ENCODE measurements at places on chromosomes 5 and 9.

DNA sequence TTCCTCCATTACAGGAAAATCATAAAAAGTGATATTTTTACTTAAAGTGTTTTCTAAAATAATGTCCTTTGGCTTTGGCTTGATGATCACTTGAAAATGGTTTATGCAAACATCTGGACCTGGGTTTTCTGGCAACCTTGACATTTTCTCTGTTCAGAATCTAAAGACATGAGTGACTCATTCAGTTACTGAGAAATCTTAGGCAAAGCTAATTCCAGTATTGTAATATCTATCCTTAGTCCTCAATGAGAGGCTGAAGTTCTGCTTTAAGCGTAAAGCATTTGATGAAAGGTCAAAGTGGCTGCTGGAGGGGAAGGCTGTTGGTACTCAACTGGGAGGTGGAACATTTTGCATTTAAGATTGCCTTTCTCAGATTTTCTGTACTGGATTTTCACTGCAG lies 2.3 kb downstream of the MAN2A1 start:
- no peak for DNase-seq

- DNase-seq, result no peak
Observed at GRCh38 chr5:152332716-152333460, 72.2 kb downstream of the NMUR2 start.

- DNase-seq, result no peak
Observed at GRCh38 chr9:127084076-127085039, 38.1 kb downstream of the ANGPTL2 start.

- no peak for DNase-seq
Observed at GRCh38 chr9:127262602-127263001, 2.0 kb upstream of the GARNL3 start.

DNA sequence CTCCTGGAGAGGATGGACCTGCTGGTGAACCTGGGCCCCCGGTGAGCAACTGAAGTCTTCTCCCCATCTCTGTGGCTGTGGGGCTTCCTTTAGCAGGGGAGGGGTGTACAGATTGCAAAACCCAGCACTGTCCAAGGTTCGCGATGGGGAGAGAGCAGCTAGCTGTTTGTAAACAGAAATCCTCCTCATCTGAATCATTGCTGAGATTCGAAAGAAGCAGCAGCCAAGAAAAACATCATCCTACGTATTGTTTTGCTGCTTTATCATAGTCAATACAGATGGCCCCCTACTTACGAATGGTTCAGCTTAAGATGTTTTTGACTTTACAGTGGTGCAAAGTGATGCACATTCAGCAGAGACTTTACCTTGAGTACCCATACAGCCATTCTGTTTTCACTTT lies 80.0 kb upstream of the TGFBR1 start:
- DNase-seq, result no peak

DNA sequence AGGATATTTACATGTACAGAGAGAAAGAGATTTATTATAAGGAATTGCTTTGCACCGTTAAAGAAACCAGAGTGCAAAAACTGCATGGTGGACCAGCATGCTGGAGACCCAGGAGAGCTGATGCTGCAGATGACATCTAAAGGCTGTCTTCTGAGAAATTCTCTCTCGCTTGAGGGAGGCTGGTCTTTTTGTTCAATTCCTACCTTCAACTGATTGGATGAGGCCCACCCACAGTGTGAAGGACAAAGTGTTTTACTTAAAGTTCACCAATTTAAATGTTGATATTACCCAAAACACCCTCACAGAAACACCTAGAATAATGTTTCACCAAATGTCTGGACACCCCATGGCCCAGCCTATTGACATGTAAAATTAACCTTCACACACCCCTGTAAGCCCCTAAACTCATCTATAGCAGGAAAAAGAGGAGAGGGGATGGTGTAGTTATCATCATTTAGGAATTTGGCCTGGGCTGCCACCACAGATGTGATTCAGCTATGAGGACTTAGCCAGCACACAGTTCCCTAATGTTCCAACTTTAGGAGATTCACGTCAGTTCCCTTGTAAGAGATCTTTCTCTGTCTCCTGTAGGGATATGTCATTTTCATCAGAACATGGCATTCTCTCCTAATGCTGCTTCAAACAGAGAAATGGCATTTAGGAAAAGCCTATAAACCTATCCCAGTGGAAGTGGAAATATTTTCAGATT lies 358.2 kb upstream of the TLE4 start:
- DNase-seq, result no peak

DNA sequence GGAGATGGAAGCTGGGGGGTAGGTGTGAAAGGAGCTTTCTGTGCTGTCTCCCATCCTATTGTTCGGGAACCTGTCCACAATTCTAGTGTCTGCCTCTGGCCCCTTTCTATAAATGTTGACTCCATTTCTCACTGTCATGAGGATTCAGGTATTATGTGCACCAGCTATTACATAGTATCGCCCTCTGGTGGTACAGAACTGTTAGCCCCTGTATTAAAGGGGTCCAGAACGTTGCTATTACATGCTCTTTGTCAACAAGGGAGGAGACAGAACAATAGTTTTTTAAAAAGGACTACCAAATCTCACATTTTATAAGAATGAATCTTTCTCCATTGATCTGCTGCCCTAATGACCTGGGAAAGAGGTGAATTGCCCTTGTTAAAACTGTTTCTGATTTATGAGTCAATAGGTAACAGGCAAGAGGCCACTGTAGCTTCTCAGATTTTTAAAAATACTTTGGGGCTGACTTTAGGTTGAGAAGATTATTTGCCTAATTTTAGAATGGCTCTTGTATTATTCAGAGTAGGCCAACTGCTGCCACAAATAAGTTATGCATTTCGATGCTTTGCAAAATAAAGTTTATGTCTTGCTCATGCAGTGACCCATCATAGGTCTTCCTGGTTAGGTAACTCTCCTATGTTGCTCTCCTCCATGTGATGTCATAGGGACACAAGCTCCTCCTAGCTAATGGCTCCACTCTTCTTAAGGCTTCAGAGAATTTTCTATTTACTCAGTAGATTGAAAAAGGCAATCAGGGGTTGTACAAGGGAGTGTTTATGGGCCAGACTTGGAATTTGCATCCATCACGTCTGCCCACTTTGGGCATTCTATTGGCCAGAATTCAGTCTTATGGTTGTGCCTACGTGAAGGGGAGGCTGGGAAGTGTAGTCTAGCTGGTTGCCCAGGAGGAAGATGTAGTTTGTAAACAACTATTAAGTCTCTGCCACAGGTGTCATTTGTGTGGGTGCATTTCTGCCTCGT lies 20.8 kb downstream of the DCANP1 start:
- DNase-seq, result no peak

GRCh38 chr5:76622076-76622475 lies 1.1 kb downstream of the F2RL2 start:
- no peak for DNase-seq

GRCh38 chr5:83726912-83727311 lies 6.3 kb upstream of the HAPLN1 start:
- DNase-seq, result no peak

DNA sequence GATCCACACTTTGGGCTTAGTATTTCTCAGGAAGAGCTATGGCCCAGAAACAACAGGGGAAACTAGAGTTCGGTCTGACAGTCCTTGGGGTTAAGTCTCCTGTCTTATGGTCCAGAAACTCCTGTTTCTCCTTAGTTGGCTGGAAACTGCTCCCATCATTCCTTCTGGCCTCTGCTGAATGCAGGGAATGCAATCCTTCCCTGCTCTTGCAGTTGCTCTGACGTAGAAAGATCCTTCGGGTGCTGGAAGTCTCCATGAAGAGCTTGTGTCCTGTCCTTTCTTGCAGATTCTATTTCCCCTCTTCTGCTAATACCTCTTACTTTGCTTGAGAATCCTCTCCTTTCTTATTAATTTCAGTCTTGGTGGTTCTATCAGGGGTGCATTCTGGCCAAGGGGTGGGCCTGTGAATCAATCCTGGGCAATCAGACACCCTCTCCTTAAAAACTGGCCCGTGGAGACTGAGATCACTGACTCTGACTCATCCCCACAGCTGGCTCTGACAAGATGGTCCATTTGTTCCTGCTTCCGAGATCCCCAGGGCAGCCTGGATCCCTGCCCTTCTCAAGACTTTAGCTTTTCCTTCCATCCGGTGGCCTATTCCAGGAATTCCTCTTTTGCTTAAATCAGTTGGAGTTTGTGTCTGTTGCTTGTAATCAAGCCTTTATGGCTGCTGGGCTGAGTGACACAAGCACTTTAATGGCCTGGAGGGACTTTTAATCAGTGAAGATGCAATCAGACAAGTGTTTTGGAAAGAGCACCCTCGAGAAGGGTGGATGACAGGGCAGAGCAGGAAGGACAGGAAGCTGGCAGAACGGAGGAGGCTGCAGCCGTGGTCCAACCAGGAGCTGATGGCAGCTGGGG lies 23.7 kb downstream of the PTGS1 start:
- no peak for DNase-seq

- DNase-seq, result no peak
Observed at GRCh38 chr9:124939944-124940343, 939 bp downstream of the GOLGA1 start.

DNA sequence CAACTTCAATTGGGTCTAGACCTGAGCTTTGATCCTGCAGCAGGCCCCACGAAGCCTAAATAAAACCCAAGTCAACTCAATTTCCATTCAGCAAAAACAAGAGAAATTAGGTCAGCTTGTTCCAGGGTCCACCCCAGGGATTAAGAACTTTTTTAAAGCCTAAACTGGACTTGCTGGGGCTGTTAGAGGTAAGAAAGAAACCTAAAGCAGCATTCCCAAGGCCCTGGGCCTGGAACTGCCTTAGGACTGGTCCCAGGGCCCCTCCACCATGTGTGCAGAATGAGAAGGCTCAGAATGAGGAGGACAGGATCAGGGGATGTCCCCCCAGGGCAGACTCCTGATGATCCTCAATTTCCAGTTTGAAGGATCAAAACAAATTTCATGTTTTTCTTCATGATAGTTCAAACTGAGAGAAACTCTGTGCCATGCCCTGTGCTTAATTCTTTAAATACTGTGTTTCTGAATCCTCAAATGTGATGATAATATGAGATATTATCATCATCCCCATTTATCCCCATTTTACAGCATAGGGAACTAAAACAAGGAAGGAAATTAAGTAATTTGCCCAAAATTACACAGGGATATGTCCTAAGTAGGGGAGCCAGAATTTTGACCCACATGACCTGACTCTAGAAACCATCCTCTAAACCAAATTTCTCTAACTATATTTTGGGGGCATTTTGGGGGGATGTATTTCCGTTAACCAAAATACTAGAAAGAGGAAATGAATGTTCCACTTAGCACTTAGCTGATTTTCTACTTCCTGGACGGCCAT lies 64.5 kb downstream of the DENND1A start:
- DNase-seq, result no peak

GRCh38 chr9:128972956-128973355 lies 25.5 kb downstream of the NUP188 start:
- no peak for DNase-seq

DNA sequence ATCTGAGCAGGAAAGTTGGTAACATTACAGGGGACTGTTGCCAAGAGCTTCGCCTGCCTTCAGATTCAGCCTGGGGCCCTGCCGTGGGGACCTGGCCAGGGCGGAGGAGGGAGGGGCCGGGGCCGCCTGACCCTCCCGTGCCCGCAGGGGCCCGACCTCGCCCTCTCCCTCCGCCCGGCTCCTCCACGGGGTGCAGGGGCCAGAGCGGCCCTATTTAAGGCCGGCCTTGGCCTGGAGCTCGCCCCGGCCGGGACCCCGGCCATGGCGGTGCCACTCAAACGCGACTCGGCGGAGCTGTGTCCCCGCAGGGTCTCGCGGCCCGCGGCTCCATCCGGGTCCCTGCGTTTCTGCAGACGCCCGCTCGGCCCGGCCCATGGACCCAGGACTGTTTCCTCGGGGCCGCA lies 757 bp downstream of the TMEM250 start:
- DNase-seq, result no peak

- DNase-seq, result no peak
Observed at GRCh38 chr5:16600946-16601345, 15.9 kb downstream of the RETREG1 start.

GRCh38 chr9:8101607-8102006 lies 302.0 kb upstream of the DMAC1 start:
- DNase-seq, result no peak

DNA sequence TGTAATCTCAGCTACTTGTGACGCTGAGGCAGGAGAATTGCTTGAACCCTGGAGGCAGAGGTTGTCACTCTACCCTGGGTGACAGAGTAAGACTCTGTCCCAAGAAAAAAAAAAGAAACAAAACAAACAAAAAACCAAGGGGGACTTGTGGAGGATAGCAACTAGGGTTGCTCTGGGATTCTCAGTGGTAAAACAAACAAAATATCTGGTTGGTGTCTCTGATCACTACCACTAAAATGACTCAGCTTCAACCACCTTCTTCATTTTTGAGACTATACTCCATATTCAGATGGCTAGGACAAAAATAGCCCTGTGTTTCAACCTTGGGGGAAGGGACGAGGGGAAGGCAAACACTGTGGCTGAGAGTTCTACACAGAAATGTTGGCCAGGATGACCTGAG lies 110.3 kb downstream of the ARRDC3 start:
- no peak for DNase-seq

DNA sequence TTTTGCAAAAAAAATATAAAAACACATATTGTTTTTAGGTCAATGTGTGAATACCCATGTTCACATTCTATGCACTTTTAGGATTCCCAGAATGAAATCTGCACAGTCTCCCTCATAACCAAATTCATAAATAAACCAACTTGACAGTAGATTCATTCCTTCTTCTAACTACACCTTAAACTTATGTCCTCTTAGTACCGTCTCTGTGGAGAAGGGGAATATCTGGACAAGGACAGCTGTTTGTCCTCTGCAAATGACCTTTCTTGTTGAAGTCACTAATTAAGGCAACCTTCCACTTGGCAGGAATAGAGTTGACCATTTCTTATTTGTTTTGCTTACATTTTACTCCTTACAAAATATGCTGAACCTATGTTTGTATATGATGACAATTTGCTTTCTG lies 71.1 kb downstream of the FBN2 start:
- no peak for DNase-seq

GRCh38 chr5:151721812-151722391 lies 35.2 kb upstream of the SPARC start:
- DNase-seq, result no peak

- no peak for DNase-seq
Observed at GRCh38 chr9:3237121-3237520, 288.7 kb downstream of the RFX3 start.

DNA sequence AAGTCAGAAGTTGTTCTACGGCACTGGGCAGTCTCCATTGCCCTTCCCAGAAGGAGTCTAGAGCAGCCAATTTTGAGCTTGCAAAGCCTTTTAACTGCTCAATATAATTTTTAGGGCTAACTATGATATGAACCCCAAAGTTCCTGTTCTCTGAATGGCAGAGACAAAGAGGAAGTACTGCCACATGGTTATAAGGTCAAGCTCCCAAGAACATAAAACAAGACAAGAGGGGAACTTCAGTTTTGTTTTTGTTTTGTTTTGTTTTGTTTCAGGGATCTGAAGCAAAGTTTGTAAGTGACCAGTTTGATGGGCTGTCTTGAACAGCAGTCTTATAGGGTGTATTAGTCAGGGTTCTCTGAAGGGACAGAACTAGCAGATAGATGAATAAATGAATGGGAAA lies 11.9 kb upstream of the SMC2 start:
- no peak for DNase-seq

GRCh38 chr5:151740958-151741373 lies 17.5 kb downstream of the ATOX1 start:
- no peak for DNase-seq

- no peak for DNase-seq
Observed at GRCh38 chr5:4114452-4114851, 518.8 kb downstream of the IRX1 start.

GRCh38 chr5:107533910-107534876 lies 136.5 kb downstream of the EFNA5 start:
- no peak for DNase-seq
